ENCODE measurements at places on chromosomes 4 and X. TPM values are rescaled to one million over a fixed set of nuclear protein-coding genes. Genes with fewer than 3 reads are reported as not detected.

Gene KIT
- total RNA-seq, result 24.8 TPM

DNA sequence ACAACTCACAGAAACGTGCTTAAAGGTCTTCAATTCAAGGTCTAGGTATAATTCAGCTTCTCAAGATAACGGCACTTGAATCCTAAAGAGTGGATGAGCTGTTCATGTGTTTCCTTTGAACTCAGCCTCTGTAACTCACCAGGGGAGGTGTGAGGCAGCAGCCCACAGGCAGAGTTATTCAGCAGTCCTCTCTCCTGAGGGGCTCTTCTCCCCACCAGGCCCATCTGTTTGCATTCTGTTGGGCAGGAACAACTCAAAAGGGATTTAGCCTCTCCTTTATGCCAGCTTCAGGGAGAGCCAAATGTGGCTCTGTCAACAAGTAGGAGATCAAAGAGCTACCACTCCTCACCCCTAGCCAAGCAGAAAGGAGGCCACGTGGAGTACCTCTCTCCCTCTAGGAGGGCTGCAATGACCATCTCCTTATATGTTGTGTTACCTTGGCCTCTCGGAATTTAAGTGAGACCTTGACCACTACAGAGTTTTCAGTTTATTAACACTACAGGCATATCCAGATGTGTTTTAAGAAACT, 151.2 kb downstream of the SPATA18 start:
- H3K27ac ChIP-seq, result no peak overlapping the region
- H3K4me1 ChIP-seq, result peaks cover 10% of the 10 kb centered on the region
- no peak overlapping the region for H3K4me3 ChIP-seq
- no peaks in the 10 kb centered on the region for H3K27me3 ChIP-seq

DNA sequence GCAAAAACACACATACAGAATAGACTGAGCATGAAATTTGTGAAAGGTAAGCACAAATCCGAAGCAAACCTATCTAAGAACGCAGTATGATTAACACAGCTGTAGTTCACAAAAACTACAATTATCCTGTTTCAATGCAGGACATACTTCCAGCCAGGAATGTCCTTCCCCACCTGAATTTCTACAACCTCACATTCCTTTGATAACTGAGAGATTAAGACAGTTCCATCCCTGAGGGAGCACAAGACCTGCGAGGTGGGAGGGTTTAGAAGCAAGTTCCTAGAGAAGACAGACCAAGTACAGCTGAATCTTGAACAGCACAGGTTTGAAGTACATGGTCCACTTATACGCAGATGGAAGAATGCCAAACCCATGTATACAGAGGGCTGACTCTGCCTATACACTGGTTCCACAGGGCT, 10.6 kb downstream of the ABCG2 start:
- H3K27me3 ChIP-seq, result no peaks in the 10 kb centered on the region
- DNase-seq, result no peak
- H3K27ac ChIP-seq, result no peak overlapping the region
- H3K36me3 ChIP-seq, result no peaks in the 10 kb centered on the region
- H3K4me1 ChIP-seq, result peaks cover 13% of the 10 kb centered on the region

Gene ZFX
- 24.3 TPM for total RNA-seq

DNA sequence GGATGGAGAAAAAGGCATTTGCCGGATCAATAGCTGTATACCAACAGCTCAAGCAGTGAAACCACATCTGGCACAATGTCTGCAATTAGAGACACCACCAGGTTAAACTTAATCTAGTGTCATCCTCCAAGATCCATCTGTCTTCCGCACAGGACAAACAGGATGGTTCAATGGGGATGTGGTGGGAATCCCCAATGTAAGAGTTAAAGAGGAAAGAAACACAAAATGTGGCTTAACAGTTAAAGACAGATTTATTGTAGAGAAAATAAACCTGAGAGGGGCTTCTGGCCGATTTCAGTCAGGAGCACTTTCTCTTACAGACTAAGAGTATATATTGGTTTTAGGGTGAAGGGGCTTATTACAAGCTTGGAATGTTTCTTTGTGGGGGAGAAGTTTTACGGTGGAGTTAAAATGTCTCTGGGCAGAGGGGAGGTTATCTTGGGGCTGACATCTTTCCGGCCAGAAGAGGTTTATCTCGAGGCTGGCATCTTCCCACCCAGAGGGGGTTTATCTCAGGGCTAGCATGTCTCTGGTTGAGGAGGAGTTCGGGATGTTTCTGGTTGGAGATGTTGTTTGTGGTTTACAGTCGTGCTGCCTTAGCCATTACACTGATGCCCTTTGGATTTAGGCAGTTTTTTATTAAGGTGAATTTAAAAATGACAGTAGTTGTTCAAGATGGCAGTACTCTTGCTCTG, 61.7 kb downstream of the KANTR start:
- no peak for DNase-seq
- H3K4me1 ChIP-seq, result no peaks in the 10 kb centered on the region
- H3K36me3 ChIP-seq, result no peaks in the 10 kb centered on the region
- H3K27me3 ChIP-seq, result no peaks in the 10 kb centered on the region
- no peak overlapping the region for H3K27ac ChIP-seq
